ENCODE measurements at places on chromosomes 12 and 14.
A peak's percentile ranks its signal among the peaks of the same experiment; 100 is the strongest.

- no peak for DNase-seq
Measured at GRCh38 chr14:75827331-75827730, 154.5 kb downstream of the TGFB3 start.

DNA sequence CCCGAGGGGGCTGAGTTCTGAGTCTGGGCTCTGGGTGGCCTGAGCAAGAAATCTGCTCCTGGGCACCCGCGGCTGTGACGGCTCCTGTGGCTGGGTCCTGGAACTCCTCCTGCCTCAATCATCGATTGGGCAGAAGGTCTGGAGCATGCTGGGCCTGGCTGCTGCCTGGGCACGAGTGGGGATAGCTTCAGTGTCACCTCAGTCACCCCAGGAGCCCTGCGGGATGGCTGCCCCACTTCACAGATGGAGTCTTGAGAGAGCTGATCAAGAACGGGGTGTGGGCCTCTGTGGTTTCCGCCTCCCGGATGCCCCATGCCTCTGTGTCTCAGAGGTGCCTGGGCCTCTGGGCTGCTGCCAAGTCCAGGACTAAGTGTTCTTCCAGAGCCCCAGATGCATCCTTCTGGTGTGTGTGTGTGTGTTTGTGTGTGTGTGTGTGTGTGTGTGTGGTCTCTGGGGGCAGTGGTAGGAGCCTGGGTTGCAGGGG, 185.6 kb upstream of the C14orf180 start:
- DNase-seq, result peak; percentile 44

GRCh38 chr12:24966951-24967564, 18.2 kb upstream of the BCAT1 start:
- DNase-seq, result no peak

- DNase-seq, result no peak
Measured at GRCh38 chr12:100904270-100904669, 109.7 kb downstream of the ANO4 start.

GRCh38 chr14:36820111-36820709, 158.6 kb downstream of the PAX9 start:
- DNase-seq, result no peak

GRCh38 chr14:65957631-65958205, 528.5 kb upstream of the CCDC196 start:
- no peak for DNase-seq

- DNase-seq, result no peak
Measured at GRCh38 chr14:89379891-89380820, 36.9 kb downstream of the FOXN3 start.

- no peak for DNase-seq
Measured at GRCh38 chr12:122265886-122266229, 436 bp downstream of the VPS33A start.

- DNase-seq, result peak; percentile 53
Measured at GRCh38 chr12:43832463-43833168, 3.3 kb upstream of the TMEM117 start.

DNA sequence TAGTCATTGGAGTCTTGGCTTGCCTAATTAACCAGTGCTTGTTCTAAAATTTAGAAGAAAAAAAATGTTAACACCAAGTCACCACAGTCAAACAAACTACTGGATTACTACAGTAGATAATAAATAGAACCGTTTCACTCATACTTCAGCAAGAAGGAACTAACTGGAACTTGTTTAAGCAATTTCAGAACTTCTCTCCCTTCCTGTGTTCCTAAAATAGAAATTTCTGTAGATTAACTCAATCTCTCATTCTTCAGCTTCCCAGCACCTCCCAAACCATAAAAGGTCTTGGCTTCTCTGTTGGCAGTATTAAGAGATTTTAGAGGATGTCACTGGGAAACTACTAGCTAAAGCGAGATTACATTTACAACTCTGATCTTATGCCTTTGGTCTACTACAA, 18.6 kb downstream of the GNS start:
- DNase-seq, result no peak

- no peak for DNase-seq
Measured at GRCh38 chr12:12812174-12812573, 972 bp upstream of the DDX47 start.

GRCh38 chr14:103611215-103611614, 17.8 kb upstream of the KLC1 start:
- no peak for DNase-seq

GRCh38 chr14:63940387-63940786, 87.6 kb downstream of the SYNE2 start:
- DNase-seq, result no peak

DNA sequence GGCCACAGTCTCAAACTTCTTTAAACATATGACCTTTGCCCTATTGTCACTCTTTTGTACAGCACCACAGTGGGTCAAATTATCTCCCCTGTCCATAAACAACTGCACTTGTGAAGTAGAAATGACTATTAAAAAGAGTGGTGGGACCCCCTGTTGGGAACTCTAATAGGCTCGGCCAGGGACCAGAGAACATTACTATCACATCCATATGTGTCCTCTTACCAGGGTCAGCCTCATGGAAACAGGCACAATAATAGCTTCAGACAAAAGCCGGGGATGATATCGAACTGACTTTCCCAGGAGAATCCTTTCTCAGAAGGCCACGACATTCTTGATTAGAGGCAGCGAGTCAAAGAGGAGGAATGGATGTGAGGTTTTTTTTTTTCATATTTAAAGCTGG, 96.6 kb downstream of the NKX2-1 start:
- no peak for DNase-seq

GRCh38 chr14:91901449-91902226, 34.3 kb upstream of the TC2N start:
- DNase-seq, result no peak

DNA sequence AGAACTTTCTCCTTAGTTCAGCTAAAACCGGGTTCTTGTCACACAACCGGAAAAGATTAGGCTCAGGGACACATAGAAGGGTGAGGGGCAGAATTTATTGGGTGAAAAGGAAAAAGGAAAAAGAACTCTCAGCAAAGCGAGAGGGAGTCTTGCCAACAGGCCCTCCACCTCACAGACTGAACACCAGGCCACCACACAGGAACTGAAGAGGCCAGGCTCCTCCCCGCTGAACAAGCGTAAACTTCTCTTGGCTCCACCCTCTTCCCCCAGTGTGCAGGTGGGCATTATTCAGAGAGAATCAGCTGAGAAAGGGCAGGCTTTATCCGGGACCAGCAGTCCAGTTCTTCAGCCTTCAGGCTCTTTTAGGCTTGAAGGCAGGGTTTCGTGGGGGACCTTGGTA, 125.6 kb upstream of the FGD4 start:
- DNase-seq, result peak; percentile 69

GRCh38 chr12:46452061-46452615, 79.6 kb upstream of the SLC38A2 start:
- no peak for DNase-seq

DNA sequence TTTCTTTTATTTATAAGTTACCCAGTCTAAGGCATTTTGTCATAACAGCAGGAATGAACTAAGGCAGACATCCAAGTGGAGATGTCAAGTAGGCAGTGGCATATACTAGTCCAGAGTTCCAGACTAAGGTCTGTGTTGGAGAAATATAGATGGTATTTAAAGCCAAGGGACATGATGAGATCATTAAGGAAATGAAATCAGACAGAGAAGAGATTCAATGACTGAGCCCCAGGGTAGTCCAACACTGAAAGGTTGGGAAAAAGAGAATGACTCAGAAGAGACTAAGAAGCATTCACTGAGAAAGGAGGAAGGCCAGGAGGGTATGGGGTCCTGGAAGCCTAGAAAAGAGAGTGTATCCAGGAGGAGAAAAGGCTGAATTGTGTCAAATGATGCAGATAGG, 442.2 kb upstream of the CCDC196 start:
- DNase-seq, result no peak

DNA sequence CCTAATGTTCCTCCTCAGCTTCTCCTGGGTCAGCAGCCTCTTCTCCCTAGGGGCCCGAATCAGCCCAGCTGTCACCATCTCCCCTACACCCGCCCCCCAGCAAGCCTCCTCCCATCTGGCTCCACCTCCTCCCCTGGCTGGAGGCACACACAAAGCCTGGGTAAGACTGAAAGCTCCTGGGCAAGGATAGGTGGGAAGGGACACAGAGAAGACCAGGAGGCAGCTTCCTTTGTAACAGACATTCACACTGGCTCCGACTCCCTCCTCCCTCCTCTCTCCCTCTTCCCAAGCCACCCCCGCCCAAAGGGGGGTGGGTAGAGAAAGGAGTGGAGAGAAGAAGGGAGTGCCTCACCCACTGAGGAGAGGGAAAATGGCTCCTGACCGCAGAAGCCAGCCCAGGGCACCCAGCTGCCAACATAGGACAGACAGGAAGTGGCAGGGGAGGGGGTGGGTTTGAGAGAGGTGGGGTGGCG, 4.0 kb downstream of the CHD4 start:
- DNase-seq, result no peak

- DNase-seq, result no peak
Measured at GRCh38 chr12:120620624-120621023, 19.8 kb upstream of the CABP1 start.

- no peak for DNase-seq
Measured at GRCh38 chr12:1130571-1130970, 139.5 kb downstream of the ERC1 start.

GRCh38 chr12:88207921-88208620, 66.0 kb downstream of the TMTC3 start:
- no peak for DNase-seq

DNA sequence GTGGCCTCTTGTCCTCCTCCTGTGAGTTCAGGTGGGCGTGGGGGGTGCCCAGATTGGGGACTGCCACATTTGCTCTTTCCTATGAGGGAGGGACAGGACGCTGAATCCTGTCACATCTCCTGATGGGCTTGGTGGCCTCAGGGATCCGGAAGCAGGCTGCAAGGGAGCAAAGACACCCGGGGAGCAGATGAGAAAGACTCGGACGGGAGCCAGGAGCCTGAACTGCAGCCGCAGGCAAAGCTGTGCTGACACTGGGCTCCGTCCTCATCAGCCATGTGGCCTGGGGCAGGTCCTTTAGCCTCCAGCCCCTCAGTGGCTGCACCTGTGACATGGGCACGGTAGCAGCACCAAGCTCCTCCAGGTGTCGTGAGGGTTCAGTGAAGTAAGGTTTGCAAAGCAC, 40.8 kb upstream of the RFLNA start:
- DNase-seq, result no peak

- DNase-seq, result no peak
Measured at GRCh38 chr12:48291511-48291910, 59.2 kb downstream of the ZNF641 start.

DNA sequence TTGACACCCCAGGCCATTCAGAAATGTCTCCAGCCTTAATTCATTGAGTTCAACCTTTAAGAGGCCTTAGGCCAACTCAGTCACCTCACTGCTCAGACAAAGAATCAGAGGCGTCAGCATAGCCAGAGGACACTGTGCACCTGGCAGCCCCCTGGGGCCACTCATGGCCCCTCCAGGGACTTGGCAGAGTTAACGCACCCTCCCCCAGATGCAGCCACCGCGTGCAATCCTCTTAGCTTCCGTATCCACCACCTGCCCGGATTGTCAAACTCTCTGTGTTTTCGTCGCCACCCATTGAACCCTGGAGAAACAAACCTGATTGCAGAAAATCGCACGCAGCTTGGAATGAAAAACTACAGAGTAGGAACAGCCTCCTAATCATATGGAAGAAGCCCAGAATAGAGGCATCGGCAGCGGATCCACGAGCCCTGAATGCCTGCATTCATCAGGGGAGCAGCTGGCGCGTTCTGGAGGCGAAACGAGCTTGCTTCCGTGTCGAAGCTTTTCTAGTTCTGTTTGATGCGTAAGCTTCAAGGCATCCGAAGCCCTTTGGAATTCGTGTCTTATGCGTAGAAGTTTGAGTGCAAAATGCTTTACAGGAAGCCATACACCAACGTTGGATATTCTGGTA, 22.4 kb downstream of the BRI3BP start:
- no peak for DNase-seq

GRCh38 chr14:91732859-91733477, 1.1 kb upstream of the CATSPERB start:
- no peak for DNase-seq

DNA sequence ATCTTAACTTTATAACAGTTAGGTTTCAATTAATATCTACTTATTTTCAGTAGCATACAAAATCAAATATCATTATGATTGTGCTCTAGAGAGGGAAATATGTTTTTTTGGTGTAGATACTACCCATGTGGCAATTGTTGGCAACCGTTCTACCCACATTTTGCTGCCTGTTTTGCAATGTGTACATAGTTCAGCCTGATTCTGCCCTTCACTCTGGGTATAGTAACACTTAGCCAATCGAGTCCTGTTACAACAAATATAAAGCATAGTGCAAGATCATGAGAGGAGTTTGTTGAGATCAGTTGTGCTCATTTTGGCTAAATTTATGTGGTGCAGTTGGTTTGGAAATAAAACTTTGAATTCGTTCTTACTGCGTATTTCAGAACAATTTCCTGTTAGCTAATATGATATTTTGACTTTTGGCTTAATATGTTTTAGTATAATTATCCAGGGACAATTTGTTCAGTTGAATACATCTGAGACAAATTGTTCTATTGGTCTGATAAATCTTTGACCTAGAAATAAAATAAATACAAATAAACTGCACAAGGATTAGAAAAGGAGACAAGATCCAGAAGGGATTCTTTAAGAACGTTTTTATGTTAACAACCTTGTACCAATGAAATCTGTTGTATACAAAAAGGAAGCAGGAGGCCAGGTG, 76.9 kb downstream of the ATF7IP start:
- no peak for DNase-seq

DNA sequence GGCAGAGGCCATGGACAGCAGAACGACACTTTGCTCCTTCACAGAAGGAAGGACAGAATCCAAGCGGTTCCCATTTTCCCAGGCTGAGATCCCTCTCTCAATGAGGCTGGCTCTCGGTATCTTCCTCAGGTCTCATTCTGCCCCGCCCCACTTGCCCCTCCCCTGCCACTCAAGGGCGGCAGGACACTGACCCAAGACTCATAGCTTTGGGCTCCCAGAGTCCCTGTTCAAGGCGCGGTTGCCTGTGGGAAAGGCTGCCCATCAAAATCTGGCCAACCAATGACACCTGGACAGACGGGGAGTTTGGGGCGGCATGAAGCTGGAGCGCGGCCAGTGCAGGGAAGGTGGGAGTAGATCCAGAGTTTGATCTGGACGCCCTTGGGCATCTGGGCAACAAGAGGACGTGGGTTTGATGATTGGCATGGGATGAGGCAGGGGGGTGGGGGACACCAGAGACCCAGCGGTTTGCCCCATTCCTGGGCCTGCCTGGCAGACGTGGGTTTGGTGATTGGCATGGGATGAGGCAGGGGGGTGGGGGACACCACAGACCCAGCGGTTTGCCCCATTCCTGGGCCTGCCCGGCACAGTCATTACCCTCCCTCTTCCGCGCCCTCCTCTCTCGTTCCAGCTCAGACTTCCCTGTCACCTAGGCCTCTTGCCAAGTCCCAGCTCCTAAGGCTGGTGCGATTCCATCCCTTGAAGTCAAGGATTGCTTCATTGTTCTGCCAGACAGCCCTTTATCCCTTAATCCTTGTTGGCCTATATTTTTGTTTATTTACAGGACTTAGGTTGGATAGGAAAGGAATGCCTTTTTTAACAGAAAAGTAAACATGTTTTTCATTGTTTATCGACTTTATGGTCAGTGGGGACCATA, 92.1 kb downstream of the NINJ2 start:
- DNase-seq, result no peak

All from hematopoietic multipotent progenitor cell (in vitro differentiated cells).